ENCODE measurements at places on chromosomes 6 and 20.

- no peak for DNase-seq
Observed at GRCh38 chr20:59940956-59941294, 736 bp downstream of the FAM217B start.

GRCh38 chr20:10467681-10468339 lies 32.7 kb downstream of the SLX4IP start:
- DNase-seq = no peak

GRCh38 chr6:140812636-140813035 lies 1320.1 kb upstream of the GJE1 start:
- no peak for DNase-seq

DNA sequence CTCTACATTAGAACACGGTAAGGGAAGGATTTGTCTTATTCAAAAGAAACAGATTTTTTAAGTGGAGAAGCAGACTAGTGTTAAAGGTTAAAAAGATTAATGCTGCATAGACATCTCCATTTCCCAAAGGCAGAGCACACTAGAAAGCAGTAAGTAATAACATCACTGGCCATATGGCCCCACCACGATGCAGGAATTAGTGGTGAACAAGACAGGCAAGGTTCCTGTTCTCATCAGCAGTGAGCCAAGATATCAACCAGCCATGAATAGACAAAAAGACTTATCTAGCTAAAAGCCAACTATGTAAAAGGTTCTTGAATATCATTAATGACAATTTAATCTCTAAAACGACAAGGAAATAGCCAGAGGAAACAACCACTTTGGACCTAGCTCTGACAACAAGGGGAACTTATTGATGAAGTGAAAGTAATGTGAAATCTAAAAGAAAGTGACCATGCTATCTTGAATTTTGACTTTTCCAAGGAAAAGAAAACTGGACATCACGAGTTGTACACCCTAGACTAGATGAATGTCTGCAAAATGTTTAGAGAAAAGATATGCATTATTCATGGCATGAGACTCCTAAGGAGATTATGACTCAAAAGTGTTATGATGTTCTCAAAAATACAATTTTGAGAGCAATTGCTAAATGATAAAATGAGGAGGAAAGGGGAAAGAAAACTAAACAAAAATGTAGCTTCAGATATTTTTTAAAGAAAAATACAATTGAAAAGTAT lies 157.9 kb upstream of the STXBP5 start:
- no peak for DNase-seq

GRCh38 chr6:36120539-36120938 lies 9.8 kb upstream of the MAPK13 start:
- peak; percentile 54 for DNase-seq

DNA sequence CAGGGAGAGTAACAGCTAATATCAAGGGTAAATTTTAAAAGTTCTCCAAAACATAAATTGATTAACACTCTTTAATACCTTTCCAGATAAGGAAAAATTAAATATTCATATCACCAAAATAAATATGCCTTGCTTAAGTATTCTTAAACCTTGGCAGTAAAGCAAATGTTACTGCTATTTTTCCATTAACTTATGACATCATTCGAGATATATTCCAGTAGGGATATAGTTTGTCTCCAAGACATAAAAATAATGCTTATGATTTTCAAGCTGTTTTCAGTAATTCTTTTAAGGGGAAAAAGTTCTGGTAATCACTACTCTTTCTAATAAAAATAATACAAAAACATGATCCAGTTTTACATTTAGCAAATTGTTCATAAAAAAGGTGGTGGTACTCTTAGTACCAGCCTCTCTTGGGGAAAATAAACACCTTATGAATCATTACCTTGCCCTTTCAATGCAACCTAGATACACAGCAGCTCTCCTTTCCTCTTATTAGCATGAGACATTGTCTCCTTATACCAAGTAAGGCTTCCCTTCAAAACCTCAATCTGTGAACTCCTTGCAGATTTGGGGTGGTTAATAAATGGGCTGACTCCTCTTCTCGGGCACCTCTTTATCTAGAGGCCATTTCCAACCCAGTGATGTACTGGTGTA lies 31.5 kb upstream of the LTV1 start:
- no peak for DNase-seq

GRCh38 chr6:167341038-167341583 lies 16.2 kb downstream of the TTLL2 start:
- no peak for DNase-seq

Data from stimulated activated CD4-positive, alpha-beta T cell treated with anti-CD3 and anti-CD28 coated beads, Interleukin-12 subunit alpha, Interleukin-12 subunit beta, amount 100 ng/mL, for 24 hours (primary cell).